Naive thymus-derived CD8-positive, alpha-beta T cell (primary cell): ENCODE measurements at places on chromosomes 11 and 22. TPM values are rescaled to one million over a fixed set of nuclear protein-coding genes. Genes with fewer than 3 reads are reported as not detected.

- no peak for DNase-seq
These were observed 96.1 kb upstream of the LRRC55 start for GRCh38 chr11:57085611-57086010.

DNA sequence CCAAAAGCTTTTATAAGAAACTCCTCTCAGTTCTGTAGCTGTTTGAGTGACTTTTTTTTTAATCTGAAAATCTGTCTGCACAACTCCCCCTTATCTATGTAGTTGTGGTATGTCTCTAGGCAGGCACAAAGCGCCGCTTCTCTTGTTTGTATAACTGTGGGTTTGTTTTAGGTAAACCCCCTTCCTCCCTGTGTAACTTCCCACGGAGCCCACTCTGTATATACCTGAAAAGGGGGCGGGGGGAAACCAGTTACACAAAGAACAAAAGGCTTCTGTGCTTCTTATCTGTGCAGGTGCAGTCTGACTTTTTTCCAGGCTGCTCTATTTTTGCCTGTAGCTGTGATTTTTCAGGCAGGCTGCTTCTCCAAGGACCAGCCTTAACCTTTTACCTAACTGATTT lies 13.2 kb downstream of the OR10AG1 start:
- no peak for DNase-seq

DNA sequence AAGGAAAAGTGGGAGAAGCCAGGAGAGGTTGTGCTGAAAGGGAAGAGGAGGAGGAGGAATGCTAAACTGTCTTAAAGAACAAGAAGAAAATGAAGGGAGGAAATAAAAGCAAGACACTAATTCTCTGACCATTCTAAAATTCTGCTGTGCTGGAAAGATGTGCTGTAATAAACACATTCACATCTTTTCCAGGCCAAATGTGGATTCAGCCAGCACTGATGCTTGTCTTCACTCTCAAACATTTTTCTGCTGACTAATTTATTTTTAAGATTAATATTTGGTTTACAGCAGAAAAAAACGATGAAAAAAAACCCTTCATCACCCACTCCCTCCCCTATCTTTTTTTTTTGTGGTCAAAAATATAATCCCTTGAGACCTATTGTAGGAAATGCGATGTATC lies 223.6 kb downstream of the SWAP70 start:
- DNase-seq, result no peak

DNA sequence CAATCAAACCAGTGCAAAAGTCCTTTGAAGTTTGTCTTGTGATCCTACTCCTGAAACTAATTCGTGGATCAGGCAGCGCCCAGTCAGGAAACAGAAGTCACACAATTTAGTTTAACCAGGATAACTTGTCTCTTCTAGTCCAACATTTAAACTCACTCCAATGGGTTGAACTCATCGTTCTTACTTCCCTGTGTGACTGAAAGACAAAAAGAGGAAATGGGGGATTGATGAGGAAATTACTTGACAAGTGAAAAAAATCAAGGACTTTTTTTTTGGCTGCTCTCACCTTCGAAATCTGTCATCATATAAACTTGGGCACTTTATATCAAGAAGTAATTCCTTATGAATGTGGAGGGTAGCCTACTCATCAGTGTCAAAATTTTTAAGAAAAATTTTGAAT lies 78.4 kb downstream of the HSD17B12 start:
- DNase-seq, result no peak

GRCh38 chr11:124937336-124937935 lies 1.6 kb upstream of the HEPACAM start:
- no peak for DNase-seq

DNA sequence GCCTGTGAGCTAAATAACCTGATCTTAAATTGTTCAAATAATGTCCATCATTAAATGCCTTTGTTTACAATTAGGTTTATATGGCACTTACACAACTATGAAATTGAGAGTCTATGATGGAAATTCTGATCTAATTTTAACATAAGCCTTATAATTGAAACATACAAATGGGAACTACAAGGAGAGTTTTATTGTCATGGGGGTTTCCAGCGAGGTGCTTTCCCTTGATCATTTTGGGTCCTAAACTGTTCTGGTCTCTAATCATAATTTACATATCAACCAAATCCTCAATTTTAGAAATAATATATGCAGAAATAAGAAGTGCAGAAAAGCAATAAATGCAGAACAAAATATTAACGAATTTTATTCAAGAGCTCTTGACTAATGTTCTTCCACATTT lies 44.9 kb downstream of the RRAS2 start:
- DNase-seq, result no peak

DNA sequence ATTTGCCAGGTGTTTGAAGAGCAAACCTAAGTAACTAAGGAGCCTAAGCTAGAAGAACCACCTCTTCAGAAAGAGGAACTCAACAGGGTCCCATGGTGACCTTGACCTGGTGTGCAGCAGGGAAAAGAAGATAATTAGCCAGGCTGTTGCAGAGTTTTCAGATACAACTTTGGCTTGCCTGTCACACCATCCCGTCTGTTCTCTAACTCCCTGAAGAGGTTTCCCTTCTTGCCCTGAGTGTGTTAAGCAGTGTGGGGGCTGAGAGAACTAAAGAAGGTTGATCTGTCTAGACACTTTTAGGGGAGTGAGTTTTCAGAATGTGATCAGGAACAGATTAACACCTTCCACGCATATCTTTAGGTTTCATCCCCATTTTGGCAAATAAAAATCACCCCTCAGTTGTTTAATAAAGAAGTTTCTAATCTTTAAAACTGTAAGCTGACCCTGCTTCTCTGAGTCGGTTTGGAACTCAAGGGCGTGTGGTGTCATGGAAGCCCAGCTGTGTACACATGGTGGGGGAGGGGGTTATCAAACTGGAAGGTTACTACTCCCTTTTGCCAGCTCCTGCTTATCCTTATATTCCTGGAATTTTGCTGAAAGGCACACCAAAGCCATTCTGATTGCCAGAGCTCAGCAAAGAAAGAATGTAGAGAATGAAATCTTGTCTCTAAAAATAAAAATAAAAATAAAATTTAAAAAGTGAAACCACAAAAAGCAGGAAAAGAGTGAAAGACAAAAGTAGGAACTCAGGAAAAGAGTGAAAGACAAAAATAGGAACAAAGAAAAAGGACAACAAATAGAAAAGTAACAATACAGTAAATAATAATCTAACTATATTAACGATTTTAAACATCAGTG lies 70.2 kb downstream of the DBX1 start:
- no peak for DNase-seq

MRGPRX3 gene
- polyA plus RNA-seq, result not detected

DDI1 gene
- polyA plus RNA-seq, result not detected

LAMTOR1 gene
- polyA plus RNA-seq, result 78.6 TPM

NAALADL1 gene
- polyA plus RNA-seq, result 22.2 TPM

PHF21A gene
- polyA plus RNA-seq, result 6.6 TPM

MIAT gene
- 0.06 TPM for polyA plus RNA-seq
